ENCODE measurements at places on chromosomes 12 and 14.

DNA sequence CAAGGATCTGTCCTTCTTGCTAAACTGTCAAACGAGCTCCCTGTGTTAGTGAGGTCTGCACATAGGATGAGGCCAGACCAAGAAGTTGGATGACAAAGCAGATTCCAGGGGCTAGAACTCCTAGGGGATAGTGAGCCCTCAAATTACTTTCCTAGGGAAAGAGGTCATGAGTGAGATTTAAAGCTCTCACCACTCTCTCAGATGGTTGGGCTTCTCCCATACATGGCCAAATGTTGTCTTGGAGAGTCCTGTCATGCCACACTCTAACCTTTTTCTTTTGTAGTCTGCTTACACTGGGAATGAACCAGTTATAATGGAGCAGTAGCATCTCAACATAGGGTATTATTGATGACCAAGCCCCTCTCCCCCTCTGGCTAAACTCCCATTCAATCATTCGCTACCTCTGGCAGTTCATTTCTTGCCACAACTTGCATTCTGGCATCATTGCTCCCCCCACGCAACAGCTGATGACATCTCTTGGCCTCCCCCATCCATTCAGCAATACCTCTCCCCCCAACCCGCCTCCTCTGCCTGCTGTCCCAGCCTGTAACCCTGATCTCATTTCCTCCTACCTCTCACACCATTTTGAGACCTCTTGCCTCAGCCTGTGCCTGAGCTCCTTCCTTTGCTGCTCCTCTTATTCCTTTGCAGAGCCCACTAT lies 64.7 kb upstream of the CISTR start:
- no peak for DNase-seq

DNA sequence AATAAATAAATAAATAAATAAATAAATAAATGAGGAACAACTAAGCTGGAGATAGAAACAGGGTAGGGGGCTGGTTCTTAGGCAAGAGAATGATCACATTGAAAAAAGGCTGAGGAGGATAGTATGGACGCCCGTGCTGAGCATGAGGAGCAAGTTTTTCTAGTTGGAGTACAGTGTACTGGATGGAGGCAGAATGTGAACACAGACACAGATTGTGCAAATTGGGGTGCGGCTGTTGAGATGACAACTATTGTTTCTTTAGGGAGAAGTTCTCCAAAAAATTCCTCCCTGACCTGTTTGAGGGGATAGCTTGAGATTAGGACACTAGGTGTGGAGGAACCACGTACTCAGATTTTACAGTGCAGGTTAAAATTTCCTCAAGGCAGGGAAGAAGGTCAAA lies 979 bp upstream of the BIN2 start:
- DNase-seq, result no peak

DNA sequence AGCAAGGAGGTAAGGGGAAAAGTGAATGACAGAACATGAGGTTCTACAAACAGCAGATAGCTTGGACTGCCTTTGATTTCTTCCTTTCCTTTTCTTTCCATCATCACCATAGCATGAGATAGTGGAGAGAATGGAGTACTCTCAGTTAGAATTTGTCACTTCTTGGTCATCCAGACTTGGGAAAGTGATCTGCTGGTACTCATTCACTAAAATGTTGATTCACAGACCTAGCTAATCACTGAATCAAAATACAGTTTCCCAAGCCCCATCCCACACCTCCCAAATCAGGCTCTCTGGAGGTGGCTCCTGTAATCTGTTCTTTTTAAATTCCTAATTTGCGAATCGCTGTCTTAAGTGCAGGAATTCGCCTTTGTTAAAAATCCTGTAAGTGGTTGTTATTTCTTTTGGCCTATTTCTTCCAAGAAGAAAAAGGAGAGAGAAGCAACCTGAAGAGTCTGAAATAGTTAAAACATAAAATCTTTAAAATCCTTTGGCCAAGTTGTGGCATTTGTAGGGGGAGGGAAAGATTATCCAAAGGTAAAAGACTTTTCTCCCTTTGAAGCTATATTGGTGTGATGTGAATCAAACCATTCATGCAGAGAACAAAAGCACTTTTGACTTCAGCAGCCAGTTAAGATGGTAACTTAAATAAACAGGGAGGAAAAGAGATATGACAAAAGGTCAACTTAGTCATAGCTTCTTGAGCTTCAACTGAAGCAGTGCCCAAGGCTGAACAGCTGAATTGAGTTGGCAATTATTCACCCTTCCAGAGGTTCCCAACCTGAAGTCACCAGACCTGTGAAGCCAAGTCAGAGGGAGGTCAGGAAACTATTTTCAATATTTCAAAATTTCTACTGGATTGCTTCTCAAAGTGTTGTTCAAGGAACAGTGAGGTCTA lies 255.1 kb upstream of the KRR1 start:
- DNase-seq, result no peak

GRCh38 chr12:19659501-19659900 lies 220.2 kb downstream of the AEBP2 start:
- no peak for DNase-seq

- DNase-seq, result no peak
Observed at GRCh38 chr12:104944252-104944651, 13.8 kb downstream of the SLC41A2 start.

DNA sequence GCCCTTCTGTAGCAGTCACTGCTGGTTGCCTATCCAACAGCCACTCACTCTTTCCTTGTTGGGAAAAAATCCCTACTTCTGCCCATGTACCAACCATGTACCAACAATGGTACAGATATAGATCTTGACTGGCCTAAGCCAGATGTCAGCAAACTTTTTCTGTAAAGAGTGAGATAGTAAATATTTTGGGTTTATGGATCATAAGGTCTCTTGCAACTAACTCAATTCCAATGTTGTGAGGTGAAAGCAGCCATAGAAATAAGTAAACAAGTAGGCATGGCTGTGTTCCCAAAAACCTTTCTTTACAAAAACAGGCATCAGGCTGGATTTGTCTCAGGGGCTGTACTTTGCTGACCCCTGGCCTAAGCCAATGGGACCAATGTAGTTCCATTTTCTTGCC lies 73.5 kb downstream of the ARMH4 start:
- DNase-seq, result no peak

DNA sequence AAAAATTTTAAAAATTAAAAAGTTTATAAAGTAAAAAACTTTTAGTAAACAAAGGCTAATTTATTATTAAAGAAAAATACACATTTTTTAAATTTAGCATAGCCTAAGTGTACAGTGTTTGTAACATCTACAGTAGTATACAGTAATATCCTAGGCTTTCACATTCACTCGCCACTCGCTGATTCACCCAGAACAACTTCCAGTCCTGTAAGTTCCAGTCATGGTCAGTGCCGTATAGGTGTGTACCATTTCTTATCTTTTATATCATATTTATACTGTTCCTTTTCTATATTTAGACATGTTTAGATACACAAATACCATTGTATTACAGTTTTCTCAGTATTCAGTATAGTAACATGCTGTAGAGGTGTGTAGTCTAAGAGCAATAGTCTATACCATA lies 28.9 kb downstream of the HEATR5A start:
- DNase-seq, result no peak

GRCh38 chr12:42977451-42978230 lies 388.1 kb upstream of the PRICKLE1 start:
- DNase-seq, result no peak

GRCh38 chr12:113857371-113857770 lies 108.8 kb downstream of the RBM19 start:
- no peak for DNase-seq

DNA sequence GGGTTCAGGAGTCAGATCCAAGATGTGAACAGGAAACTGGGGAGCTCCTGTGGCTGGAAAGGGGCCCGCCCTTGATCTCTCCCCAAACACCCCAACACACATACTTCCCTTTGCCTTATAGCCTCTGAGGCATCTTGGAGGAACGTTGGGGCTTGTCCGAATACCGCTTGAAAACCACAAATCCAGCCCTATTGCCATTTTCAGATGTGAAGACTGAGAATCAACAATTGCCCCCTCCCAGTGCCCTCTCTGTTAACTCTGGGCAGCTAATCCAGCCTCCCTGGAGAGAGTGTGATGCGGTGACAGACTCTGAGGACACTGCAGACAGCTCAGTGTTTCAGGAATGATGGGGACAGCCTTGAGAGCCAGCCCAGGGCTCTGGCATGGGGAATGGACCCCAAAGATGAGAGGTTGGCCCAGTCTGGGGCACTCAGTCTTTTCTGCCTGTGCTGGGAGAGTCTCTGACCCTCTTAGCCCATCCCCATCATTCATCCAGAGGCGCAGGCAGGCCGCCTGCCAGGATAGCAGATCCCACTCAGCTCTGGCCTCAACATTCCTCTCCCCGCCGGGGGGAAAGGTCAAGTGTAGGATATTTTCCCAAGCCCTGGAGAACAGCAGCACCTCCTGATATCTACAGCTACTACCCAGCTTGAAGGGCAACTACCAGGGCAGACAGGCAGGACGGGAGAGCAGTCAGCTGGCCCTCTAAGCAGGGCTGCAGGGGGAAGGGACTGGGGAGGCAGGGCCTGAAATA lies 24.6 kb upstream of the LTBP2 start:
- no peak for DNase-seq

DNA sequence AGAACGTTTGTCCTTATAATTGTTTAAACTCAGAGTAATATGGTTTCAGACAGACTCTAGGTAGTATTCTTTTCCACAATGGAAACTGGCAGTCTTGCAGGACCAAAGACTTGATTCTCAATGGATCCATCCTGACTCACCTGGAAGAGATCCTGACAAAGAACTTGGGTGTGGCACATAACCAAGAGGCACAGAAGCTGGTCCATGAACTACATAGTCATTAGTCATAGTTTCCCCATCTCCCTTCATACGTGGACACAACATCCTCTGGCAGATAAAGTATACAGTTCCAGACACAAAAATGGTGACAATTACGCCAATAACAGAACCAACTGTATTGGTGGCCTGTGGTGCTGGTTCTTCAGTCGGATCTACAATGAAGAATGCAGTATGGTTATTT lies 55.8 kb downstream of the BCL2L14 start:
- no peak for DNase-seq

DNA sequence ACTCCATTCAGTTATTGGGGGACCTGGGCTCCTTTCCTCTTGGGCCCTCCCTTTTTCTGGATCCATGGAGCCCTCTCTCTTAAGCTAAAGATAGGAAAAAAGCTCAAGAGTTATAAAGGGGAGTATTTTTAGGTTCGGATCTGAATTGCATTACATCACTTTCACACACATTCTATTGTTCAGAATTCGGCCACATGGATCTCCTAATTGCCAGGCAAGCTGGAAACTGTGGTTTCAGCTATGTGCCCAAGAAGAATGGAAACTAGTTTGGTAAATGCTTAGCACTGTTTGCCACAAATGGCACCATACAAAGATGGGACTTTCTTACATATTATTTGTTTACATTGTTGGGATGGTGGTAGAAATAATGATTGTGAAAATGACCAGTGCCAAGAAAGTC lies 145.6 kb downstream of the LRIG3 start:
- DNase-seq, result no peak

- peak; percentile 50 for DNase-seq
Observed at GRCh38 chr12:50110762-50111351, 1.2 kb upstream of the COX14 start.

- DNase-seq, result no peak
Observed at GRCh38 chr12:2170376-2170775, 117.6 kb downstream of the CACNA1C start.

DNA sequence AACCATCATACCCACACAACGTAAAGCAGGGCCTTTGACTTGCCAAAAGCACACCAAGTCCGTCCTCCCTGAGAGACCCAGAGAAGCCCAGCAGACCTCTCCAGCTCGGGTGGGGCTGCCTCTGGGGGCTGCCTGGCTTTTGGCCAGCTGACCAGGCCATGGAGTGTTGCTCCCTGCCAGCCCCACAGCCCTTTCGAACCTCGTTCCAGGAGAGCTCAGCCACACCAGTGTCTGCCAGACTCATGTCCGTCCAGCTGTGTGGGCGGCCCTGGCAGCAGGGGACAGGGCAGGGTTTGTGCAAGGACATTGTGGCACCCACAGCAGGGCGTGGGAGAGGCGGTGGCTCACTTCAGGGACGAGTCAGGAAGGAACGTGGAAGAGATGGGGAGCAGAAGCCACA lies 22.6 kb upstream of the IRF2BPL start:
- DNase-seq, result no peak

DNA sequence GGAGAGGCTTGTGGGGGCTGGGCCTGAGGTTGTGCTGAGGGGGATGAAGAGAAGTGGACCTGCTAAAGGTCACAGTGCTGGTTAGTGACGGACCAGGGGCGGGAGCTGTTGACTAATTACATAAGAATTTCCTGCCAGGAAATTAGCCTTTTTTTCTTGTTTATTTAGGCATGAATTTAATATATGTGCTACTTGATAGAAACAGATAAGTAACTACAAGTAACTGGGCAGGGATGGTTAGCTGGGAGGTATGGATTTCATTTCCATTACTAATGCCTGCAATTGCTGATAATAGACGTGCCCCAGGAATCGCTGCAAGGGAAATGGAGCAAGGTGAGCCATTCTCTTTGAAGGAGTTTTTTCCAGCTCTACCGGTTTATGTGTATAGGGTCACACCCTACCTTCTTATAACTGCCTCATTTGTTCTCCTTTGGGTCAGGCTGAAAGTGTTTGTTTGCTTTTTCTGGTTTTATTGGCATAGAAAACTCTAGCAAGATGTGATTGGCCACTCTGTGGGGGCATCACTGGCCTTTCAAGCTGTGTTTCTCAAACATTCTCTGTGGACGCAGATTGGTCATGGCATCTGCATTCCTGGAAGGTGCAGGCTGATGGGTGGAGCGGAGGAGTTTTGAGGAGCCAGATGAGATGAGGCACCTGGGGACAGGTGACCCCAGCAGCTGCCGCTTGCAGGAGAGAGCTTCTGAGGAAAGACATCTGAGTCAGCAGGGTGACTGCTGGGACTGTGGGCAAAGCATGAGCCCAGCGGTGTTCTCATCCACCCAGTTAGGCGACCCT lies 19.0 kb upstream of the GPRC5A start:
- DNase-seq, result no peak

GRCh38 chr12:66775871-66776270 lies 97.0 kb upstream of the GRIP1 start:
- no peak for DNase-seq

GRCh38 chr14:35934499-35934898 lies 108.4 kb downstream of the BRMS1L start:
- no peak for DNase-seq

DNA sequence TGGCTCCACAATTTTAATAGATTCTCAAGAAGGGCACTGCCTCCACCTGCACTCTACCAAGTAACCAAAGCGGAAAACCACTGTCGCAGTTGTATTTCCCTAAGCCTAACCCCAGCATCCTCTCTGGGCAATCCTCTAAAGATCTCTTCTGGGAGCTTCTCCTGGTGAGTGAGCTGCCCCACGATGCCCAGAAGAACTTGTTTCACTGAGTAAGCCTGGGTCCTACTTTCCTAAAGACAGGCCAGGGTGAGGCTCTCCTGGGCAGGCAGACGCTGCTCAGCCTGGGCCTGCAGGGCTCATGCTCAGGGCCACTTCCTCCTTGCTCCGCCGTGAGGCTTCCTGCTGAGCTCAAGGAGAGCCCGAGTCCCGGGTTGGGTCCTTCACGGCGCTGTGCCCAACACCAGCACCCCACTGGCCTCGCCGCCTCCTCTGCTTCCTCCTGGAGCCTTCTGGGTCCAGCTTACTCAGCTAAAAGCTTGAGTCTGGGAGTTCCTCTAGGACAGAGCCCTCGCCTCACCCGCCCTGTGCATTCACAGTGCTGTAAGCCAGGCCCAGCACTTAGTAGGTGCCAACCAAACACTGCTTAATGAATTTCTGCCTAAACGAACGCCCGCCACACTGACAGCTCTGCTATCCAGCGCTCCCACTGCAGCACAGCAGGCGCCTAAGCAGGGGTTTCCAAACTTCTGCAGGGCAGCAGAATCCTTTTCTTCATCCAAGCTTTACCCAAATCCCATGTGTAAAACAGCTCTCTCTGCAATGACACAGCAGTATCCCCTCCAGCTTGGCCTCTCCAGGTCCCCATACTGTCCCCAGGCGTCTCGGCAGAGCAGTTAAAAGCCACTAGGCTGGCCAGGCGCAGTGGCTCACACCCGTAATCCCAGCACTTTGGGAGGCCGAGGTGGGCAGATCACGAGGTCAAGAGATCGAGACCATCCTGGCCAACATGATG lies 5.7 kb downstream of the RAB35 start:
- no peak for DNase-seq

Data from NCI-H1436 (cell line).